ENCODE measurements at places on chromosomes 12 and 14.

GRCh38 chr12:12032260-12032791, 38.4 kb upstream of the BCL2L14 start:
- 0 out of 3 replicates have a peak, but pooled peaks cover 6% of the 10 kb centered on the region for H3K27me3 ChIP-seq
- H3K27ac ChIP-seq, result no peak overlapping the region
- H3K4me3 ChIP-seq, result no peak overlapping the region
- no peak for DNase-seq
- H3K4me1 ChIP-seq, result peaks cover 19% of the 10 kb centered on the region

- DNase-seq, result peak; percentile 50
- H3K4me1 ChIP-seq, result peaks cover 22% of the 10 kb centered on the region
- H3K27me3 ChIP-seq, result no peaks in the 10 kb centered on the region
- peak overlapping the region; percentile 82 for H3K27ac ChIP-seq
- H3K4me3 ChIP-seq, result 0 out of 2 replicates have a peak overlapping the region, but pooled peaks have one; percentile 7
Observed at GRCh38 chr12:31714406-31715271, 14.2 kb downstream of the AMN1 start.

DNA sequence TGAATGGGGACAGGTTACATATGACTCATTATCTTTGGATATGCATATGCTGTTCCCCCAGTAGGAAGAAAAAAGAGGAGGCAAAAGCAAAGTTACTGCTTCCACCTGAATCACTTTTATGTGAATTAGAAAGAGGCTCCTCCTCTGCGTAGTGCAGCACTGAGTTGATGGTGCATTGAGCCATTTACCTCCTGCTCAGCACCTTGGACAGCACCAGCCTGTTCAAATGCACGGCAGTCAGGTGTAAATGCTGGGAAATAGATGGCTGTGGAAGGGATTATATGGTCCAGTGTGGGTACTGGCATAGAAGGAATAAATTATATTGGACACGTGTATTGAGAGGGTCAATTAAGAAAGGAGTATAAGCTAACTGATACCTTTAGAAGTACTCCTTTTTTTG, 541.9 kb upstream of the SEL1L start:
- H3K27ac ChIP-seq, result no peak overlapping the region
- H3K36me3 ChIP-seq, result no peaks in the 10 kb centered on the region
- no peaks in the 10 kb centered on the region for H3K4me1 ChIP-seq
- no peaks in the 10 kb centered on the region for H3K27me3 ChIP-seq

GRCh38 chr12:48002773-48003218, 1.5 kb downstream of the COL2A1 start:
- H3K4me3 ChIP-seq, result peak overlapping the region; percentile 64
- H3K36me3 ChIP-seq, result no peaks in the 10 kb centered on the region
- H3K4me1 ChIP-seq, result peaks cover 57% of the 10 kb centered on the region
- peaks cover 53% of the 10 kb centered on the region for H3K27me3 ChIP-seq
- no peak for DNase-seq
- no peak overlapping the region for H3K27ac ChIP-seq

DNA sequence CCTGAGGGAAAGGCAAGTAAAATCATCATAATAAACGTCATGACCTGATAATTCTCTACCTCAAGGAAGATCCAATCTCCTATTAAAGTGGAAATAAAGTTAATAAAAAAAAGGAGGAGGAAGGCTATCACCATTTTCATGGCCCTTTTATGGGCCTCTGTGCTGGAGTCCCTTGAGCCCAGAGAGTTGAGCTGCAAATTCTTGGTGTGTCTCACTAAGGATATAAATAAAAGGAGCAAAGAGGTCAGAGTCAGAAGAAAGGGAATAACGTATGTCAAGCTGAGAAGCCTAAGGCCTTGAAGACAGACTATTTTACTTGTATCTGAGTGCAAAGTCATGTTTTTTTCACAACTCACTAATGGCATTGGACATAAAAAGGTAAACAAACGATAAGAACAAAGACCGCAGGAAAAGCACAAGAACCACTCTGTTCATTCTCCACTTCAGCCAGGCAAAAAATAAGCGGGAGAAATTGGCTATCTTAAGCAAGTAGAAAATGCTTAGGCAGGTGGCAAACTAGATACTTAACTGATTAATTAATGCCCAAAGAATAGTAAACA, 12.0 kb upstream of the SMIM10L1 start:
- no peak overlapping the region for H3K4me3 ChIP-seq
- H3K27me3 ChIP-seq, result no peaks in the 10 kb centered on the region
- peaks cover 12% of the 10 kb centered on the region for H3K4me1 ChIP-seq
- DNase-seq, result no peak

GRCh38 chr12:97552410-97553121, 90.0 kb downstream of the RMST start:
- no peaks in the 10 kb centered on the region for H3K27me3 ChIP-seq
- no peak overlapping the region for H3K4me3 ChIP-seq
- DNase-seq, result no peak
- no peaks in the 10 kb centered on the region for H3K36me3 ChIP-seq

DNA sequence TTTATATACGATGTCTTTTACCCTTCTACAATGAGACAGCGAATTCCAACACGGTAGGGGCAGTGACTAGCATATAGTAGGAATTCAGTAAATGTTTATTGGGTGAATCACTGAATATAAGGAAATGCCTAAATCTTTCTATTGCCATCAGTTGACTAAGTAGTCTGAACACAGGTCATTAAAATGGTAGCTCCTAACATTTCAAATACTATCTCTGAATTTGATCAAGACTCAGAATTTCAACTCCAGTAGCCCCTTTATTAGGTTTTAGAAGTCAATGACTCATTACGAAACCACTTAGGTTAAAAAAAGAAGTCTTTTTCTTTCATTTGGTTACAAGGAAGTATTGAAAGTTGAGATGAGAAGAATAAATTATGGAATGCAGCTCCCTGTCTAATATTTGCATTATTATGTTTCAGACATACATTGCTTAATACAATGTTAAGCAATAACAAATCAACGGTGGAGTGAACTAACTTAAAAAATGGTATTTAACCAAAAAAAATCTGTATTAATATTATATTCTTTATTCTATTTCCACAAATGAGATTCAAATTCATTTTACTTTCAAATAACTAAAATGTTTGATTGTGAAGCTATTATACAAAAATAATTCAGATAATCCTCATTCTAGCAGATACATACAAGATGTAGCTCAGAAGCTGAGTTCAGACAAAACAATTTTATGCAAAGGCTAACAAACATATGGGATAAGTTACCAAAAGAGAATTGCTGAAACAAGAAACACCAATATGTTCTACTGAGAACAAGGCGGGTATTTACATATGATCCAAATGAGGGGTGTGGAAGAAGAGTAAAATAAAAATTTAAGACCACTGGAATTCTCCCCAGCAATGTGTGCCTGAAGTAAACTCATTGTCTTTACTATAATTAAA, 302.7 kb downstream of the CEP128 start:
- H3K4me1 ChIP-seq, result no peaks in the 10 kb centered on the region
- H3K27me3 ChIP-seq, result no peaks in the 10 kb centered on the region
- no peak overlapping the region for H3K4me3 ChIP-seq
- H3K36me3 ChIP-seq, result no peaks in the 10 kb centered on the region
